ENCODE measurements at places on chromosomes 11 and 22.

DNA sequence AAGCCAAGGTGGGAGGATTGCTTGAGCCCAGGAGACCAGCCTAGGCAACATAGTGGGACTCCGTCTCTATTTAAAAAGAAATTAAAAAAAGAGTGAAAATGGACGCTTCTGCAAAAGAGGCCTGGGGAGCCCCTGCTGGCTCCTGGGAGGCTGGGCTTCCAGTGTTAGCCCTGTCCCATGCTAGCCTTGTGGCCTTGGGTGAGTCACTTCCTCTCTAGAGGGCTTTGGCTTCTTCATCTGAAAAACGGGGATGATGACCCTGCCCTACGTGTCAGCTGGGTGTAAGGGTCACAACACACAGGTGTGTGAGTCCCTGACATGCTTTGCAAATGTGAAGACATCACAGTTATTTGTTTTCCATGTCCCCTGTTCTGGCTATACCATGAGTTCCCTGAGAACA is 32.8 kb downstream of the FAM227A start:
- DNase-seq, result no peak

GRCh38 chr22:26665813-26666231 is 8.4 kb downstream of the MIAT start:
- DNase-seq, result no peak

- no peak for DNase-seq
These were observed 626.1 kb downstream of the NELL1 start for GRCh38 chr11:21295508-21295907.

GRCh38 chr11:19394525-19395016 is 153.8 kb upstream of the E2F8 start:
- no peak for DNase-seq

- DNase-seq, result no peak
These were observed 153.7 kb downstream of the MYO18B start for GRCh38 chr22:25895678-25896077.

DNA sequence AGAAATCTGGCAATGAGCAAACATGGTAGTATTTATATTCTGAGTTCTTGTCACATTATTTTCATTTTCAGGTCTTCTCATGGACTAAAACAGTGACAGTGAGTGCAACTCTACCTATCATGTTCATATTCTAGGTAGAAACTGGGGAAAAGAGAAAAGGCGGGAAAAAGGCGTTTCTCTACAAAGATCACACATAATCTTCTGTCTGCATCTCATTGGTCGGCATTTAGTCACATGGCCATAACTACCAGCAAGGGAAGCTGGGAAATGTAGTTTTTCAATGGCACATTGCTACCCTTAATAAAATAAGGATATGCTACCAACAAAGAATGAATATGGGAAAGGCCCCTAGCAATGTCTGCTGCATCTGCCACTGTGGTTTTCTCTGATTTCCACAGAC is 57.6 kb upstream of the B3GAT1 start:
- no peak for DNase-seq

GRCh38 chr11:133824593-133824992 is 20.7 kb downstream of the SPATA19 start:
- DNase-seq, result no peak

Data from Right ventricle myocardium inferior (tissue), 1 donor.